ENCODE measurements at places on chromosomes 2 and 18.

DNA sequence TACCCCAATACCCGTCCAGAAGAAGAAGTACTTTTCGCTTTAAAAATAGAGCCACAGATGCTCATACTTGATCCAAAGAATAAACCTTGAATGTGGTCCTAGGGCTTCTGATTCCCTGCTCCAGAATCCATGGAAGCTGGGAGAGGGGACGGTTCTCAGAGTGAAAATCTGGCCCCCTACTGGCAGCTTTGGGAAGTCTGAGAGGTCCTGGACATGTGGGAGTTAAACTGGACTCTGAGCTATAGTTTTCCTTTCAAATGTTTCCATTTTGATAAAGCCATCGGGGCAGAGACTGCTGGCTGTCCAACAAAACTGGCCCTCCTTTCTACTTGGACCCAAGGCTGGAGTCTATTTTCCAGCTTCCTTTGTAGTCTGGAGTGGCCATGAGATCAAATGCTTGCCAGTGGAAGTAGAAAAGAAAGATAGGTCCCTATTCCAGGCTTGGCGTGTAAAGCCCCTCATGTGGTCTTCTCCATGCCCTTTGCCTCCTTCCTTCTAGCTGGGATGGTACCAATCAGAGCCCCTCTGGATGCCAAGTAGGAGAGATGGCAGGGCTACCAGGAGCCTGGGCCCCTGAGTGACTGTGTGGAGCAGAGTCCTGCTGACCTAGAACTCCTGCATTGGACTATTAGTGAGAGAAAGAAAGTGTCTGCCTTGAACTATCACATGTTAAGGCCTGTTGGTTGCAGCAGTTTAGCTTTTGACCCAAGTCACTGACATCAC lies 37.7 kb upstream of the TBC1D8 start:
- H3K4me1 ChIP-seq: no peaks in the 10 kb centered on the region
- peaks cover 8% of the 10 kb centered on the region for H3K27me3 ChIP-seq
- H3K27ac ChIP-seq: no peak overlapping the region
- H3K36me3 ChIP-seq: no peaks in the 10 kb centered on the region

GRCh38 chr18:9156604-9157249 lies 20.1 kb downstream of the ANKRD12 start:
- H3K27ac ChIP-seq: no peak overlapping the region
- no peak overlapping the region for H3K4me3 ChIP-seq
- no peaks in the 10 kb centered on the region for H3K36me3 ChIP-seq
- no peaks in the 10 kb centered on the region for H3K27me3 ChIP-seq
- H3K4me1 ChIP-seq: no peaks in the 10 kb centered on the region

GRCh38 chr18:62919109-62919838 lies 203.9 kb downstream of the PHLPP1 start:
- no peaks in the 10 kb centered on the region for H3K27me3 ChIP-seq
- no peak for DNase-seq
- no peaks in the 10 kb centered on the region for H3K36me3 ChIP-seq
- H3K27ac ChIP-seq: no peak overlapping the region
- no peaks in the 10 kb centered on the region for H3K4me1 ChIP-seq

DNA sequence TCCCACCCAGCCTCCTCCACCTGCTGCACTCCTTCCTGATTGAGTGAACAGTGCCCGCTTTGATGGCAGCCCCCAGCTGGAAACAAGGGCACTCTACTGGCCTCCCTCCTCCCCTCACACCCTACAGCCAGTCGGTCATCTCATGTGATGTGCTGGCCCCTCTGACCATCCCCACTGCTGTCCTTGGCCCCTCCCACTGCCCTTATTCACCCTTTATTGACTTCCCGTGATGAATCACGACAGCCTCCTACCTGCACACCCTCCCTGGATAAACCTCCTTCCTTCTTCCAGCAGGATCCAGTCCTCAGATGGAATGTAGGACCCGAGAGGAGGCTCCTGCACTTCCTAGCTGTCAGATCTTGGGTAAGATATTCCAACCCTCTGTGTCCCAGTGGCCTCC lies 186.5 kb upstream of the SH3BP4 start:
- no peaks in the 10 kb centered on the region for H3K27me3 ChIP-seq
- DNase-seq: no peak
- no peak overlapping the region for H3K4me3 ChIP-seq
- no peak overlapping the region for H3K27ac ChIP-seq
- H3K36me3 ChIP-seq: no peaks in the 10 kb centered on the region

GRCh38 chr2:118061135-118061955 lies 26.9 kb upstream of the INSIG2 start:
- H3K27ac ChIP-seq: no peak overlapping the region
- no peak overlapping the region for H3K4me3 ChIP-seq
- peak; percentile 50 for DNase-seq

GRCh38 chr2:86744152-86744551 lies 24.1 kb downstream of the RMND5A start:
- no peak overlapping the region for H3K4me3 ChIP-seq
- no peak overlapping the region for H3K27ac ChIP-seq
- DNase-seq: no peak
- H3K36me3 ChIP-seq: no peaks in the 10 kb centered on the region

DNA sequence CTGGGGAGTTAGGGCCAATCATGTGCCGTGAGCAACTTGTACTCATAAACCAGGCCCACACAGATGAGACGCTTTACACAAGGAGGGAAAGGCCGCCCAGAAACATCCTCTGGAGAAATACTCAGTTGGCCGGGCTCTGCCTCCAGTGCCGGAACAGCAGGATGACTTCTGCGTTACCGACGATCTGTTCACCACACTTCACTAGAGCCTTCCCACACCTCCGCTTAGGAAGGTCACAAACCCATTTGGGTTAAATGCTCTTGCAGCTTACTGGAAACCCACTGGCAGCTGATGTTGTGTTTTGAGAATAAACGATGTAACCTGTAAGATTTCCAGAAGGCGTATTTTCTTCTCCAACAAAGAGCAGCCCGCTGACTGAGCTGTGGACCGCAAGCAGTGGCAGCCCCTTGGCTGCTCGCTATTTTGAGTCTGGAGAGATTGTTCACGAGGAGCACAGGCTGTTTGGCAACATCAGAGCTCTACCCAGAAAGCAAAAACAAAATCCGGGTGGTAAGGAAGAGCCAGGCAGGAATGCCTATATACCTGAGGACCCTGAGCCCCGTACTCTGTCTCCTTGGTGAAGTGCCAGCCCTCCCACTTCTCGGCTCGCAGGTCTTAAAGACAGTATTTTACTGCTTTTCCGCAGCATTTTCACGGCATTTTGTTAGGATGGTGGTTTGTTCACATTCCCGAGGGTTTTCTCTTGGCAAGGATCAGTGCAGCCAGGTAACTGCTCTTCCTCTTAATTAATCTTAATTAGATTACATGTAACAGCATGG lies 44.0 kb downstream of the COLEC12 start:
- DNase-seq: no peak
- H3K27me3 ChIP-seq: no peaks in the 10 kb centered on the region
- peaks cover 12% of the 10 kb centered on the region for H3K4me1 ChIP-seq

Measured in astrocyte (in vitro differentiated cells and primary cell).